Activated CD4-positive, alpha-beta T cell treated with anti-CD3 and anti-CD28 coated beads, Interleukin-2, amount 50 U/mL, for 16 hours (primary cell): ENCODE measurements at places on chromosomes 11 and 22.

GRCh38 chr22:36838119-36839030 lies 21.5 kb upstream of the PVALB start:
- no peak for DNase-seq

- DNase-seq, result no peak
Measured at GRCh38 chr11:60077981-60078380, 10.5 kb upstream of the MS4A2 start.

GRCh38 chr11:77065878-77066228 lies 918 bp upstream of the CAPN5 start:
- no peak for DNase-seq

DNA sequence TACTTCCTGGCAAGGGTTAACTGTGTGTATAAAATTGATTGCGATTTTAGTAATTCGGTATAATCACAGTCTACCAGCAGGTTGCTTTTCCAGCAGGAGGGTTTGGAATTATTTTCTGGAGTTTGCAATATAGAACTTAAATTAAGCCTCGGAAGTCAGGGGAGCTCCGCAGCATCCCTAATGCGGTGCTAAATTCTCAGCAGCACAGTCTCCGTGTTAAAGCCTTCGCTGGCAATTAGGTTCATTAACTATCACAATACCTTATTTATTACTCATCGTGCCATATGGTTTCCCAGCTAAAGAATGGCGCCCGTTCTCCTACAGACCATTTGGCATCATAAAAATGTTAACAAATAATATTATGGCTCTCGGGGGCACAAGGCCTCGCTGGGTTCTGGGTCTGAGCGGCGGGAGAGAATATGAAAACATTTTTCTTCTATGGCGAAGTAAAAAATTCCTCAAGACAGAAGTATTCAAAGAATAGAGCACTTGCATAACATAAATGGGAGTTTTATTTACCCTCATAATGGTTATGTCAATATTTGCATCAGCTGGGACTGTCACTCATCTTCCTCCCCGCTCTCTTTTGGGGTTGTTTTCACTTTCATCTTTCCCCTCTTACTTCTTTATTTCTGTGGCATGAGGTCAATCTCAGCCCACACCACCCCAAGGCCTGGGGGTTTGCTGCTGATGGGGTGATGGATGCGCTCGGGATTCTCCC lies 28.1 kb upstream of the ZBTB16 start:
- no peak for DNase-seq

GRCh38 chr22:23856721-23857605 lies 712 bp upstream of the SLC2A11 start:
- no peak for DNase-seq

DNA sequence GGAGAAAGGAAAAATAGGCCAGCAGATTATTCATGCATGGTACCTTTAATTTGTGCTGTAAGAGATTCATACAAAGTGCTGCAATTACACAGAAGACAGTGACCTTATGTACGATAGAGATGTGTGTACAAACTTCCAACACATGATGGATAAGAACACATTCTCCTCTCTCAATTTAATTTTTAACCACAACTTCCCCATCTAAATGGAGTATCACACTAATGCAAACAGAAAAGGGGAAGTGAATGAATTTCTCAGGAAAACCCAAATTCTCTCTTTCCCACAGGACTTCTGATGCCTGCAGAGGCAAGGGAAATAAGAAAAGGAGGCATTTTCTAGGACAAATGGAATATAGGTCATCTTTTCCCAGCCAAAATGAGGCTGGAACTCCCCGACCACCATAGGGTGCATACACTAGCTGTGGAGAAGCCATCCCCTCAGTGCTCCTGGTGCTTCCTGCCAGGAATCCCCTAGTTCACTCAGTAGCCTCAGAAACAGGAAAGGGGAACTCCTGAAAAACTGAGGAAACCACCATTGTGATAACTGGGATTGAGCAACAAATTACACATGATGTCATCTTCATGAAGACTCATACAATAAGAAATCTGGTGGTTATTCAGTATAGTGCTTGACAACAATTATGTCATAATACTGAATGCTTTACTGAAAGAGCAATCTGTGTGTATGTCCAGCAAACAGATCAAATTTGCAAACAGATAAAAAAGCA lies 22.4 kb downstream of the MMP10 start:
- no peak for DNase-seq

- DNase-seq, result no peak
Measured at GRCh38 chr11:44868021-44868420, 82.7 kb downstream of the TP53I11 start.

GRCh38 chr22:25643232-25644000 lies 78.9 kb downstream of the GRK3 start:
- no peak for DNase-seq

GRCh38 chr22:41352058-41352457 lies 29.7 kb upstream of the TEF start:
- no peak for DNase-seq

- no peak for DNase-seq
Measured at GRCh38 chr11:123672568-123672967, 18.1 kb upstream of the SCN3B start.
